NCI-H748 treated with DMSO at 0.1 percent for 48 hours (cell line): ENCODE measurements at places on chromosomes 7 and 10.

DNA sequence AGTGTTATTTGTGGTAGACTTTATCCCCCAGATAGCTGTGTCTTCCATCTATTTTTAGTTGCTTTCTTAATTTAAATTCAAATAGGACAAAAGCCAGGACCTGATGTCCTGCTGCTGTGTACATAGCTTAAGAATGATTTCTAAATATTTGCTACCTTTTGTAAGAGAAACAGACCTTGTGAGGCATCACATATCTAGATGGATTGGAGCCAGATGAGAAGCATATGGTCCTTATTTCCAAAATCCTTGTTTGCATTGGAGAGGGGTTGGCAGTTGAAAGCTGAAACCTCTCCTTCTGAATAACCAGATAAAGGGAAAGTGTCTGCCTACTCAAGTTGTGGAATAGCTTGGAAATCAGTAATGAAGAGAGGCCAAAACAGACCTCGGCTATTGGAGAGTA lies 50.7 kb upstream of the AMPH start:
- DNase-seq, result peak; percentile 97

DNA sequence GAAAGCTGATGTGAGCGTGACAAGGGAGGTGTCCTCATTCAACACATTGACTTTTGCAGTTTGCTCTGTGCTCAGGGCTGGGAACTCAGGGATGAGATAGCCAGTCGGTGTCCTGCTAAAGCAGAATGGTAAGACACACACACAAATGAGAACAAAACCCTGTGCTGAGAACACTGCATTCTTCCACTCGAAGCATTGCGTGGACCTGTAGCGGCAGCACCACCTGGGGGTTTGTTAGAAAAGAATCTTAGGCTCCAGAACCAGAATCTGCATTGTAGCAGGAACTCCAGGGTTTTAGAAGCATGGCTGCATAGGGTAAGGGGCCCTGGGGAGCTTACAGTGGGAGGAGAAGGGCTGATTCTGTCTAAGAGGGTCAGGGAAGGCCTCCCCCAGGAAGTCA lies 21.5 kb upstream of the OGDHL start:
- DNase-seq, result no peak

DNA sequence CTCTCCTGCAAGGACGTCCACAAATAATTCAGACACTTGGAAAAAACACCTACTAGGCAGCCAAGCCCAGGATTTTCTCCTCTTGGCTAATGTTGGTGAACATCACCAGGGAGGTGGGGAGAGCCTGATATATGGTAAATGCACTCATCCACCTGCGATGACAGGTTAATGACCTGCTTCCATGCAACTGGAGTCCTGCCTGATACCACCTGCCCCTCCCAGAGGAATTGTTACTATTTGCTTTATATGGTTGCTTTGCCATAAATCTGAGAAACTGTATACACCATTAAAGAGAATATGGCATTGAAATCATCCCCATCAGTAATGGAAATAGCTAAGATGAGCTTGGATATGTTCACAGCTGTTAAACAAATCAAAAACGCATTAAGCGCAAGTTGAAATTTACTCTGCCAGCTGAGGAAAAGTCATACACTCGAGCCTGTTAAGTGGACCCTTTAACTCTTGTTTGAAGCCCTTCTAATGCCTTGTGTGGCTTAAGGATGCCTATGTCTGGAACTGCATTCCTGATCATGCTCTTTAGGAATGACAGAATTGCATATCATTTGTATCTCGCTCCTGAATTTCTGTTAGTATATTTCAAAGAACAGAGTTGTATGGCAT lies 208.3 kb downstream of the PRPF18 start:
- no peak for DNase-seq

DNA sequence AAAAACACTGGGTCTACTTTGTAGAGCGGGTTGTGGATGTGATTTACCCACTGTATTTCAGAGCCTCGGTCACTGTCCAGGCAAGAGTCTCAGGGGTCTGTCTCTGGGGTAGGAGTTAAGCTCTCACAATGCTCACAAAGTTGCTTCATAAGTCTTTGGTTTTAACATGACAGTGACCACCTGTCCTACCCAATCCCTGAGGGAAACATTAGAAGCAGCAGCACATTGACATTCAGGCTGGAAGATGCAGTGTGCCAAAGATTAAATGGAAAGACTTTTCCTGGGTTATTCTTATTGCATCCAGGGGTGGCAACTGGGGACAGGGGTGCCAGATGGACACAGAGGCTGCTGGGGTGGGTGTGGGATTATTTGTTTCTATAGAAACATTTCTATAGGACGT lies 330.0 kb downstream of the RNLS start:
- no peak for DNase-seq

DNA sequence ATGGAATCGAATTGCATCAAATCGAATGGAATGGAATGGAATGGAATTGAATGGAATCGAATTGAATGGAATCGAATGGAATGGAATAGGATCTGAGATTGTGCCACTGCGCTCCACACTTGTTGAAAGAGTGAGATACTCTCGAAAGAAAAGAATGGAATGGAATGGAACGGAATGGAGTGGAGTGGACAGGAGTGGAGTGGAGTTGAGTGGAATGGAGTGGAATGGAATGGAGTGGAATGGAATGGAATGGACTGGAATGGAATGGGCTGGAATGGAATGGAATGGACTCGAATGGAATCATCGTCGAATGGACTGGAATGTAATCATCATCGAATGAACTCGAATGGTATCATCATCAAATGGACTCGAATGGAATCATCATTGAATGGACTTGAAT lies 38.0 kb downstream of the ZNF716 start:
- DNase-seq, result no peak

DNA sequence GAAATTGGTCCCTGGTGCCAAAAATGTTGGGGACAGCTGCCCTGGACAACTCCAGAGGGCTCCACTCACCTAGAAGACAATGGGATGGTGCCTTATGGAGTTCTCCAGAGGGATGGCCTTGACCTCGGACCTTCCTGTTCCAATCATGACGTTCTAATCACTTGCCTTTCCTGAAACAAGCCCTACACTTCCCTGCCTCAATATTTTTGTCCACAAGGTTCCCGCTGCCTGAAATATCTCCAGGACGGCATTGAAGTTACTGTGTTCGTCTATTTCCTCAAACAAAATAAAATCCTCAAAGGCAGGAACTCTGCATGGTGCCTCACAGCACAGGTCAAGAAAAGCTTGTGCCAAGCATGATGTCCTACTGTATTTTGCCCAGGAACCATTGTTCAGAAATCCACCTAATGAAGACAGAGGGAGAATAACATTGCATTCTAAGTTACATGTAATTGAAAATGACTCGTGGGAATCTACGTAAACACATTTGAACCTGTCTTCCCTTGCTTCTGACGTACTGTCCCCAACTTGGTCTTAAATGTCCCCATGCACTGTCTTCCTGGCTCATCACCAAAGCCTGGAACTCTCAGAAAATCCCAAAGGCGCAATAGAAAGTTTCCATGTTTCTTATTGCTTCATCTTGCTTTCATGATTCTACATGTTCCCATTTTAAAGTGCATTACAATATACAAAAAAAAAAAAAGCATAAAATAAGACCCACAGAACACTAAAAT lies 342.3 kb upstream of the NRP1 start:
- DNase-seq, result no peak

GRCh38 chr10:125983161-125983560 lies 86.8 kb downstream of the FANK1 start:
- DNase-seq, result no peak

DNA sequence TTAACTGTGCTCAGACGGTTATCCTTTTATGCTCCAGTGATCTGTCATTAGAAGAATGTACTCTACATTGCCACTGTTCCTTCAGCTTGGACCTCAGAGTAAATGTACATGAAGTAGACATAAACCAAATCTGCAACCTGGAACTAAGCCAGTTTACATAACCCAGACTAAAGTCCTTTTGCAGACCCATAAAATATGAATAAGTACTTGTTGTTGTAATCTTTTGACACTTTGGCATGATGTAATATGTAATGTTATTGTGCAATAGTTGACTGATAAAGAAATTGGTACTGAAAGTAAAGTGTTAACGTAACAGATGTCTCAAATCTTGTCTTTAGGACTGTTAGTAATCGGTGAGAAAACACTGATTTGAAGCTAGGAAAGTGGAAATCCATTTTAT lies 115.8 kb upstream of the SORCS1 start:
- DNase-seq, result no peak

DNA sequence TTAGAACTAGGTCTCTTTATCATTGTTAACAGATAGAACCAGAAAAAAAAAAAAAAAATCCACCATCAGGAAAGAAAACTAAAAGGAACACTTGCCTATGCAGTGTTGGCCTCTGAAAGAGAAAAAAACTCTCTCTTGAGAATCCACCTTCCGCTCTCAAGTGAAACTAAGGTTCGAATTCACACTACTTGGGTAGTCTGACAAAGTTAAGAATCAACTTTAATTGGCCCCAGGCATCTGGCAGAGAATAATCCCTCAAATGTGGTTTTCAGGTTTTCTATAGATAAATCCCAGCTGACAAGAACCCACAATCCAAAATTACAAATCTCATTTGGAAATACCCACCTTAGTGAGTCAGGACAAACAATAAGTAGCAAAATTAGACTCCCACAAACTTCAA lies 199.7 kb upstream of the LRRN3 start:
- DNase-seq, result no peak

GRCh38 chr7:2737771-2738540 lies 50.0 kb downstream of the AMZ1 start:
- no peak for DNase-seq

GRCh38 chr10:6173203-6173602 lies 29.5 kb upstream of the PFKFB3 start:
- DNase-seq, result no peak

DNA sequence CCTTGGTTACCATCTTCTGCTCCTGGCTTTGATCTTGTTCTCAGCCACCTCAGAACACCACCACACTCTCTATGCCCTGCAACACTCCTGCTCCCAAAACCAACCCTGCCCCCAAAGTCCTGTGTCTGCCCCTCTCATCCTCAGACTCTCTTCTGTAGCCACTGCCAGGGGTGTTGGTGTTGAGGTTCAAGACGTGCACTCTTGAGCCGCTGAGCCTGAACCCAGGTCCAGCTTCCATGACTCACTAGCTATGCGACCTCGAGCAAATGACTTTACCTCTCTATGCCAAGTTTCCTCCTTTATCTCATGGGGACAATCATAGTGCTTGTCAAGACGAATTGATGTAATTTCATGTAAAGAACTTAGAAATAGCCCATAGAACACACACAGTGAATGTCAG lies 840 bp upstream of the ATP6V0A4 start:
- DNase-seq, result no peak

GRCh38 chr7:50331564-50332208 lies 27.2 kb downstream of the IKZF1 start:
- DNase-seq, result no peak

DNA sequence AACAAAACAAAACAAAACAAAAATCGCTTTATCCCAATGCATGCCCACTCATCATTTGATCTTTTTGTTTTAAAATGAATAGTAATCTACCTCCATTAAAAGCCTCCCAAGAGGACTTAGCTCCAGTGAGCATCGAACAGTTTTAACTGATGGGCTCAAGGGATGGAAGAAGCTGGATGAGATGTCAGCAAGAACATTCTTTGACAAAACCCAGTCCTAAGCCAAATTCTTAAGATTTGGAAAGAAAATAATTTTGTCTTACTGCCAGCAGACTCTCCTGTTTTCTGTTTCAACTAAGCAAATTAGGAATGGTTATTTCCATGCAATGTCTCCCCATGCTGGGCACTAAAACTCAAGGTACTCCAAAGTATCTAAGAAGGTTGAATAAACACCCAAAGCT lies 127.3 kb downstream of the RNLS start:
- DNase-seq, result no peak

DNA sequence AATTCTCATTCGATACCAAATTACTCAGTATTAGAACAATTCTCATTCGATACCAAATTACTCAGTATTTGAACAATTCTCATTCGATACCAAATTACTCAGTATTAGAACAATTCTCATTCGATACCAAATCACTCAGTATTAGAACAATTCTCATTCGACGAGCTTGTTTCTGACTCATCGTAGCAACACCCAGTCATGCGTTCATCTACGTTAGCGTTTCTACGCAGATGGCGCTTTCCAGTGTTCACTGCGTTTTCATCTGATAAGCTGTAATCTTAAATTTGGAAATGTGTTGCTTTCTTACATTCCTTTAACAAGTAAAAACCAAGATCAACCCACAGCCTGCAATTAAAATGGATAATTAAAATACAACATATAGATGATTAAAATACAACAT lies 276.3 kb downstream of the ZMYND11 start:
- no peak for DNase-seq

- no peak for DNase-seq
These were observed 132.5 kb downstream of the GRID1 start for GRCh38 chr10:86234107-86234506.

GRCh38 chr7:135672560-135673359 lies 10.4 kb downstream of the STMP1 start:
- peak; percentile 34 for DNase-seq

DNA sequence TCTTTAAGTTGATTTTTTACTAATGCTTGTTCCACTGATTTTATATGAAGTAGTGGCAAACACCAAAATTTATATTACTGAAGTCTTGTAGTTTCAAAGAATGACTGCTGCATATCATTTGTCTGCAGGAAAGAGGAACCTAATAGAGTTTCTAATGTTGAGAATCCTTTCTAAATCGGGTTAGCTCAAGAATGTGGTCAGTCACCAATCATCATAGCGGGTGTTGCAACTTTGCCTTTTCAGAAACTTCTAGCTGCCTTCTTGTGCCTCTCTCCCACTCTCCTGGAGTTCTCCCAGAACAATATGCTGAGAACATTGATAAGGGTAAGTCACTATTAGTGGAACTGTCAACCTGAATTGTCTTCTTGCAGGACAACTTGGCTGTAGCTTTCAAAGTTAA lies 524.8 kb upstream of the SORCS1 start:
- DNase-seq, result no peak

- DNase-seq, result no peak
These were observed 21.9 kb upstream of the KCNK18 start for GRCh38 chr10:117175215-117175900.

GRCh38 chr10:48695636-48696534 lies 11.2 kb downstream of the WDFY4 start:
- no peak for DNase-seq

- DNase-seq, result no peak
These were observed 142.7 kb downstream of the TRIL start for GRCh38 chr7:28815369-28815927.

- no peak for DNase-seq
These were observed 19.6 kb upstream of the PIP4K2A start for GRCh38 chr10:22733992-22734391.

DNA sequence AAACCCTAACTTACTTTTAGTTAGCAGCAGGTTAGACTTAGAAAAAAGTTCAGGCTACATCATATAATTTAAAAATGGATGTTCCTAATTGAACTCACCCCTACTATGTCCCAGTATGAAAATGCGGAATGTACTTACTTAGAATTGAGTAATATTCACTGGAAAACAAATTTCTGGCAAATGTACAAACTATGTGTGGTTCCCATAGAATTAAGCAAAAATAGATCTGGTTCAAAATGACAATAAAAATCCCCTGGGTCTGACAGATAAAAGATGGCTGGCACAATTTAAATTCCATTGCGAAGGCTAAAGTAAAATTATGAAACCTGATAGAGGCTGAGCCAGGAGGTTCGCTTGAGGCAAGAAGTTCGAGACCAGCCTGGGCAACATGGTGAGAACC lies 42.4 kb upstream of the PRKAR2B start:
- no peak for DNase-seq
